ENCODE measurements at places on chromosomes 12 and 14.

DNA sequence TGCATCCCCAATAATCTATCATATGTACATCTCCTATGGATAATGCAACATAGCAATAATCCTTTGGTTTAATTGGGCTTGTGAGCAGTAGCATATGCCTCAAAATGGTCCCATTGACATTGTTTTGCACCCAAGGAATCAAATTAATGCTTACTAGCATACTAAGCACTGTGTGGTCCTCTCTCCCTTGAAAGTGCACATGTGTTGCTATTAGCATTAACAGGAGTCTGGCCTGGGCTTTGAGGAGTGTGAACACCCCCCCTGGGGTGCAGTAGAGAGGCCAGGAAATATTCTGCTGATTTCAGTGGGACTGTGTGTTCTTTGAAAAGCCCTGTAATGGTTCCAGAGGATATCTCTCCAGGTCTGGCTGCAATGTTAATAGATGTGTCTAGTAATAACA, 1148.4 kb downstream of the VRK1 start:
- no peak for DNase-seq

DNA sequence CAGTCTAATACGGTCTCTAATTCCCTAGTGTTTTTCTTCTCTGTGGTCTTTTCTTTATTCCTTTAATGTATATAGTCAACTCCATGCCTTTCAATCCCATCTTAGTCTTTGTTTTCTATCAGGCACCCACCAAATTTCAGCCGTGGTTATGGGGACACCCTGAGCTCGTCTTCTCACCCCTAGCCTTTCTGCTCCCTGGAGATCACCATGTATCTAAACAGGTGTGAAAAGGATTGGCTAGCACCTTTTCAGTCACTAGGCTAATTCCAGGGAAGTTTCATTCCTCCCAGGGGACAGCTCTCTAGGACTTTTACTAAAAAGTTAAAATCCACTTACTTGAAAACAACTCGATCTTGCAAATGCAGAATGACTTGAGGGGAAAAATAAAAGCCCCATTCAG, 291.3 kb downstream of the ETNK1 start:
- no peak for DNase-seq

GRCh38 chr12:111330800-111331752, 37.8 kb downstream of the PHETA1 start:
- no peak for DNase-seq

DNA sequence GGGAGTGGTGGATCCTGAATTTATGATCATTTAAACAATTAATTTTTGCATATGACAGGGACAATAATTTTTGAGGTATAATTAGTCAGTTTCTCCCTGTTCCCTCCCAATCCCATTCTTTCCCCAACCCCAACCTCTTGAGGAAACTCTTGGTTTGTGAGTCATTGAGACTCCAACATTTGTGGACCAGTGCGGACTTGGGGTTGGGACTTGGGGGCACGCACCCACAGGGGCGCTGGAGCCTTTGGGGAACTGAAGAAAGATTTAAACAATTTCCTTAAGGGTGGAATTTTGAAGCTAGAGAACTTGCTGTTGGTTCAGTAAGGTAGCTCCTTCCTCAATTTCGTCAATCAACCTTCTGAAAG, 17.4 kb upstream of the PTGR2 start:
- DNase-seq: no peak

- DNase-seq: no peak
Measured at GRCh38 chr12:108097160-108097911, 31.8 kb upstream of the WSCD2 start.

GRCh38 chr12:39905152-39905551, 200.7 kb downstream of the SLC2A13 start:
- DNase-seq: no peak

- DNase-seq: no peak
Measured at GRCh38 chr14:23076785-23077408, 18.0 kb downstream of the ACIN1 start.

DNA sequence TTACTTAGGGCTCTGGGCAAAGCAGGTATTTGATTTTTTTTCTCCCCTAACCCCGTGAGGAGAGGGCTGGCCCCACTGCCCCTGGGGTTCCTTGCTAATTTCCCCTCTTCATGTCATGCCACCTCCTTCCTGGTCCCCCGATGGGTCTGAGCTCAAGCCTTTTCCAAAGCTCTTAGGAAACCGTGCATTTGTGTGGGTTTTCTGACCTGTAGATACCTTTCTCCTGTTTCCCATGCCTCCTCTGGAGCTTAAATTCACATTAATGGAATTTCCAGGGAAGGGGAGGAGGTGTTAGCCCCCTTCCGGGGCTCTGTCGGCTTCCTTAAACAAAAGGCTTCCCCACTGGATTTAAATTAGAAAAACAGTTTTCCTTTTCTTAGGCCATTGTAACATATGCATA, 12.6 kb downstream of the SFSWAP start:
- DNase-seq: no peak

DNA sequence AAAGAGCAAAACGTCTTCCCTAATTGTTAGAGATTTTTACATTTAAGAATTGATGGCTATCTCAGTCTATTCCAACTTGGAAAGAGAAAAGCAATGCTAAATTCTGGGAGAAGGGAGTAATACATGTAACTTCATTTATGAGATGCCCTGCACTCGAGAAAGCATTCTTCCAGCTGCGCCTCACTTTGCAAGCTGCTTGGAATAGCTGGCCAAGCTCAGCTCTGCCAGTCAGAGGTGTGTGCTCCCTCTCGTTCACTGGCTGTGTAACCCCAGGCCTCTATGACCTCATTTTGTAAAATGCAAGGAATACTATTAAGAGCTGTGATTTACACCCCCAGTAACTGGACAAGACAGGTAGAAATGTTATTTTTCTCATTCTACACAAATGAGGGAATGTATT, 79.1 kb downstream of the OTX2 start:
- DNase-seq: no peak

DNA sequence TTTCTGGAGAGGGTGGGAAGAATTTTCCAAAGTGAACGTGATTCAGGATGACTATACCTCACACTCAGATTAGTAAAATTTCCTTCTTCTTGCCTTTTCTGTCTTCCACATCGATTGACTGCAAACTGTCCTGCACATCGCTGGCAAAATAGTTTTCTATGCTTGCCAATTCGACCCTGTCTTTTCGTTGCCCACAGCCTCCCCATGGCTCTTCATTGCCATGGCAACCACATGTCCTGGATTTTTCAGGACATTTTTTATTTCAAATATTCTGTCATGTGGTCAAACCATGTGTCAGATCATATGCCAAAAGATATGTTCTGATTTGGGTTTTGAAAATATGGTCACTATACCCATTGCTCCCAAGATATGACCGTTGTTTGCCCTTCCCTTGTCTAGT, 46.9 kb upstream of the OTX2 start:
- DNase-seq: no peak

- DNase-seq: no peak
Measured at GRCh38 chr12:66446276-66446675, 144.0 kb downstream of the HELB start.

DNA sequence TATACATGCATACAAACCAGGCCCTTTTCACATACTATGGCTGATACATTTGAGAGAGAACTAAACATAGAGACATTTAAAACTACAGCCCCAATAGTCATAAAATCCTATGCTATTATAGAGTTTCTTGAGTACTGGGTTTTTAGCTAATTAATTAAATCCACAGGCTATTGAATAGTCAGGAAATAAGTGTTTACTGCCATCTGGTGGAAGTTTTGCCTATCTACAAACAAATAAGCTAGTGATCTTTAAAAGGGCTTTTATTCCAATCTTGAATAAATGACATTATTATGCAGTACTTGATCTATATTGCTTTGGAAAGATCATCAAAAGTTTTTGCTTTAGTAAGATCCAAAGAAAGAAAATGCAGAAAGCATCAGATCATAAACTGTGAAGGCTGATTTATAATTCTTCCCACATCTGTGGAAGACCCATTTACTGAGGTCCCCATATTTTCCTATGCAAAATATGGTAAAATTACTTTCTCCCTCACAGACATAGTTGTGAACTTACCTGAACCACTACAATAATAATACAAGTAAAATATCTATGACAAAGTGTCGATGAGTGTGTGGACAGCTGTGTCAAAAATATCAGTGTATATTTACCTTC, 131.3 kb downstream of the ITPR2 start:
- no peak for DNase-seq

DNA sequence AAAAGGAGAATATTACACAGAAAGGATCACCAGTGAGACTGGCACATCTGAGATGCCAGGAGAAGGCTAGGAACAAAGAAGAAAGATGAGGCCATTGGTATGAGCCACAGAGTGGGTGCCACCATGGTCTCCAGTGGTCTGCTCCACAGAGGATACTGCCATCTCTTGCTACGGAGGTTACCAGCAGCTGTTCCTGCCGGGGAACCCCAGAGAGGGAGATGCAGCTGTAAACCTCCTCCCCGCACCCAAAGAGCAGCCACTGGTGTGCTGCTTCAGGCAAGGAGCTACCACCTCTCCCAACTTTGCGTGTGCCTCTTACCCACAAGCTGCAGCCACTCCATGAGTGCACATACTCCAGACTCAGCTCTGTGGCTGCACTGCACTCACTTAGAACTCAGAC, 201.5 kb upstream of the RTL1 start:
- no peak for DNase-seq

- no peak for DNase-seq
Measured at GRCh38 chr14:24982472-24983155, 67.3 kb downstream of the STXBP6 start.

DNA sequence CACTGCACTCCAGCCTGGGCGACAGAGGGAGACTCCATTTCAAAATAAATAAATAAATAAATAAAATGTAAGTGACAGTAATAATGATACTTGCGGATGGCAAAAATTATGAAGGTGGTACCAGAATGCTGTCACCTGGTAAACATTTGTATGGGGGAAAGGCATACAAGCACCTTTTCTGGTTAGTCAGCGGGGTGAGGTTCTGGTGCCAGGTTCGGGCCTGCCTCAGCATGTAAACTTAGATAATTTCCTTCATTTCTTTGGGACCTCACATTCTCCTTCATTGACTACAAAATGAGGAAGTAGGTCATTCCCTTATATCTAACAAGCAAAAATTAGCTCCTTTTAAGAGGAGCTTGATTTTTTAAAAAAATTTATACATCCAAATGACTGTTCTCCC, 10.8 kb downstream of the VTI1B start:
- DNase-seq: no peak

- DNase-seq: no peak
Measured at GRCh38 chr14:99896361-99896760, 103.1 kb downstream of the EML1 start.
